ENCODE measurements at places on chromosomes 16 and 17.

GRCh38 chr17:28735242-28735722, 6.7 kb downstream of the NEK8 start:
- no peak for DNase-seq

DNA sequence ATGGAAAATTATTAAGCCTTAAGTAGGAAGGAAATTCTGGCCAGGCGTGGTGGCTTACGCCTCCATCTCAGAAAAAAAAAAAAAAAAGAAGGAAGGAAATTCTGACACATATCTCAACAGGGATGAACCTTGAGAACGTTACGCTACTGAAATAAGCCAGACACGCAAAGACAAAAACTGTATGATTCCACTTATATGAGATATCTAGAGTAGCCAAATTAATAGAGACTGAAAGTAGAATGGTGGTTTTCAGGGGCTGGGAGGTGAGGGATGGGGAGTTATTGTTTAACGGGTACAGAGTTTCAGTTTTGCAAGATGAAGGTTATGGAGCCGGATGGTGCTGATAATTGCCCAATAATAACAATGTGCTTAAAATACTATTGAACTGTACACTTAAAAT, 16.2 kb upstream of the HNF1B start:
- no peak for DNase-seq

- peak; percentile 5 for DNase-seq
Measured at GRCh38 chr17:17321356-17322025, 18.3 kb downstream of the NT5M start.

GRCh38 chr16:85437166-85438052, 175.7 kb upstream of the GSE1 start:
- no peak for DNase-seq

- DNase-seq: no peak
Measured at GRCh38 chr17:39754958-39755553, 17.3 kb downstream of the GRB7 start.

DNA sequence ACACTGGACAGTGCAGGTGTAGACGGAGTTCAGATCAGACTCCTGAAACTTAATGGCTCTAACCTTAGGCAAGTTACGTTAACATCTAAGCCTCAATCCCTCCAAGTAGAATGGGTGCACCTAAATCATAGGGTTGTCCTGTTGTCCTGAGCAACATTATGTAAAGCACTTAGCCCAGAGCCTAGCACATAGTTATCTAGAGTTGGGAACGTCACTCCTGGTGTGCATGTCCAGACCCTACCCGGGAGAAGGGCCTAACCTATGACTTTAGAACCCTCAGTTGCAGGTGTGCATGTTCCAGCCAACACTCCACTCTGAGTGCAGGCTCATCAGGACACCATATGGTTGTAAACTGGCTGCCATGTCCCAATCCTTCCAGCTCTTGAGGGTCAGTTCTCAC, 26.0 kb downstream of the LIG3 start:
- DNase-seq: no peak

DNA sequence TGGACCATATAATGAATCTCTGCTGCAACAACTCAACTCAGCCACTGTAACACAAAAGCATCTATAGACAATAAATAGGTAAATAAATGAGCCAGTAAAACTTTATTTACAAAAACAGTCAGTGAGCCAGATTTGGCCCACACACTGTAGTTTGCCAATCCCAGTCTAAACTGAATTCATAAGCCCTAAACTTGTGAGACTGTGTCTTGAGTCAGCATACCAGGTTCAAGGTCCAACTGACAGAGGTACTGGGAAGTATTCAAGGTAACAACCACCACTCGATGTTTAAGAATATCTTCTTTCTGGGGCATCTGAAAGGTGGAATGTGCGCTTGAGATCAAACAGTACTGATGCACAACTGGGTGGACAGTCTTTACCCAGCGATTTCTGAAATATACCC, 94.2 kb downstream of the HELZ start:
- no peak for DNase-seq

DNA sequence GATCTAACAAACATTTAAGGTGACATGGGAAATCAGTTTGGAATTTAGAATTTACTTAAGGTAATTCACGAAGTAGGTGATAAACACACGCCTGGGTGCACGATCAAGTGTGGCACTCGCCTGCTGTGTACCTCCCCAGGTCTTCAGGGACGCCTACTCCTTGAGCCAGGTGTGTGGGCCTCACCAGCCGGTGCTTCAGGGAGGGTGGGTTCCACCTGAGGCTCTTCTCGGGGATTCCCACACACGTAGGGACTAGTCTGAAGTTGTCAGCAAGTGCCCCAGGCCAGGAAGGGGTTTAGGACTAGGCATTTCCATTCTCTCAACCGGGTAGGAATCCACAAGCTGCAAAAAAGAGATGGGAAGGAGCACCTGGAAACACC, 9.8 kb upstream of the NAT9 start:
- DNase-seq: no peak

- DNase-seq: no peak
Measured at GRCh38 chr16:84532855-84533486, 28.5 kb upstream of the MEAK7 start.

DNA sequence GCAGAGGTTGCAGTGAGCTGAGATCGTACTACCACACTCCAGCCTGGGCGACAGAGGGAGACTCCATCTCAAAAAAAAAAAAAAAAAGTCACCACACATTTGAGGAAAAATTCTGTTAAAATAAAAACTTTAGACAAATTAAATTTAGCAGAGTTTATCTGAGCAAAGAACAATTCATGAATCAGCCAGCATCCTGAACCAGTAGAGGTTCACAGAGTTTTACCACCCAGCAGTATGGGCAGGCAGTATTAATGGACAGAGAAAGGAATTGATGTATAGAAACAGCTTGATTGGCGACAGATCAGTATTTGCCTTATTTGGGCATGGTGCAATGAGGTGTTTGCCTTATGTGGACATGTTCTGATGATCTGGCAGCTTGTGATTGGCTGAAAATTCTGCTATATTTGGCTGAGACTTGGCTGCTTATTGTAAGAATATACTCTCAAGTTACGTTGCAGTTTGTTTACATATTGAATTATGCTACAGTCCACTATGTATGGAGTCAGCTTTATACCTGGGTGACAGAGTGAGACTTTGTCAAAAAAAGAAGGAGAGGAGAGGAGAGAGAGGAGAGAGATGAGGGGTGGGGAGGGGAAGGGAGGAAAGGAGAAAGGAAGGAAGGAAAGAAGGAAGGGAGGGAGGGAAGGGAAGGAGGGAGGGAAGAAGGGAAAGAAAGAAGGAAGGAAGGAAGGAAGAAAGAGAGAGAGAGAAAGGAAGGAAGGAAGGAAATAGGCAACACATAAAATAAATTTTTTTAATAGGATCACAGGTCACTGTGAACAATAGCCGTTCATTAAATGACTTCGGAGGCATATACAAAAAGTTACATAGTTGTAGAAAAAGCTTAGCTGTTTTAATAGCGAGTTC, 14.6 kb downstream of the ABCC3 start:
- DNase-seq: no peak

- DNase-seq: no peak
Measured at GRCh38 chr16:4094127-4094773, 22.0 kb downstream of the ADCY9 start.

- no peak for DNase-seq
Measured at GRCh38 chr17:45857977-45858708, 13.5 kb downstream of the SPPL2C start.

DNA sequence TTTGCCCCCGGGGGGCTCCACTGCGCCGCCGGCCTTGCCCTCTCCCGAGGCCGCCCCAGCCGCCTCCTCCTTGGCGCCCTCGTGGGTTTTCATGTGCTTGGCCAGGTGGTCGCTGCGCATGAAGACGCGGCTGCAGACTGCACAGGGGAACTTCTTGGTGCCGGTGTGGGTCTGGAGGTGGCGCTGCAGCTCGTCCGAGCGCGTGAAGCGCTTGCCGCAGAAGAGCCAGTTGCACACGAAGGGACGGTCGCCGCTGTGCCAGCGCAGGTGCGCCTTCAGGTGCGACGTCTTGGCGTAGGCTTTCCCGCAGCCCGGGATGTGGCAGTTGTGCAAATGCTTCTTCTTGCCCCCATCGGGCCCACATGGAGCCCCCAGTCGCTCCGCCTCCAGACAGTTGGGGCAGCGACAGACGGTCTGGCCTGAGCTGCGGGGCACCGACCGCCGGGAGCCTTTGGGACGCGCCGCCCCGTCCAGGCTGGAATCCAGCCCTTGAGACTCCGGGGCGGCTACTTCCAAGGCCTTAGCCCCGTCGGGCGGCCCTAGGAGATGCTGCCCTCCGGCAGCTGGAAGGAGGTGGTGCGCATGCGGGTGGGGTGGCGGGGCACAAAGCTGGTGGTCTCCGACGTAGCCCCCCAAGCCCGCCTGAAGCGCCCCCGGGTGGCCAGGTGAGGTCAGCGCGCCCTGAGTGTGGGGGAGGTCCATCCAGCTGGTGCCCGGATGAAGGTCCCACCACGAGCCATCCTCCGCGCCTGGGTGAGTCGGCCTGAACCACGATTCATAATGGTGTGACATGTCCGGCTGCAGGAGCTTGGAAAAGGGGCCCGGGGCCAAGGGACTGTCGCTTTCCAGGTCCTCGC, 3.4 kb downstream of the SP6 start:
- no peak for DNase-seq

DNA sequence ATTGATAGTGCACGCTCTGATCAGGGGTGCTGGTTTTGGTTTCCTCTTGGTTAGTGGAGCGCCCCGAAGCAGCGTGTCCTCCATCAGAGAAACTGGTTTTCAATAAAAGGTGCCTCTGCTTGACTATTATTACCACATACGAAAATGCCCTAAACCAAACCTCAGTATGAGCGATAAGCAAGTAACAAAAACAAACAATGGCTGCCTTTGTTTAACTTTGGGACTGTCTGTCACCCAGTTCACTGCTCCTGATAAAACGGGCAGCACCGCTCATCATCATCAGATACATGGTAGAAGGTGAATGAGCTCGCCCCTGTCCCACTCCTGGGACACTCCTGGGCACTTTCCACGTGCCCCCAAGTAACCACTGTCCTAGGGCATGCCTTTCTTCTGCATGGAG, 24.0 kb downstream of the DUSP14 start:
- no peak for DNase-seq

- peak; percentile 96 for DNase-seq
Measured at GRCh38 chr17:4908711-4909496, 6.0 kb upstream of the CHRNE start.

- DNase-seq: no peak
Measured at GRCh38 chr16:15676506-15676905, 26.5 kb downstream of the NDE1 start.

- DNase-seq: no peak
Measured at GRCh38 chr17:62657145-62657665, 29.7 kb downstream of the MRC2 start.

DNA sequence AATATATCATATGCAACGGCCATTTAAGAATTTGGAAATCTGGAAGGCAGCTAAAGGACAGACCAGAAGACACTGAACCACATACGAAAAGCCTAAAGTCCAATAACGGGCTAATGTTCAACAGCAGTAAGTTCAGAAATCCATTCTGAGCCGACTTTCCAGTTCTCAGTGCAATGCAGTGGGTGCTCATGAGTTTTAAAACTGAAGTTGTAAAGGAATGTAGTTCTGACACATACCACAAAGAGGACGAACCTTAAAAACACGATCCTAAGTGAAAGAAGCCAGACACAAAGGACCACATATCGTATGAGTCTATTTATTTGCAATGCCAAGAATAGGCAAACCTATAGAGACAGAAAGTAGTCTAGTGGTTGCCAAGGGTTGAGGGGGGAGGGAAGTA, 278.3 kb upstream of the ZFHX3 start:
- DNase-seq: no peak

DNA sequence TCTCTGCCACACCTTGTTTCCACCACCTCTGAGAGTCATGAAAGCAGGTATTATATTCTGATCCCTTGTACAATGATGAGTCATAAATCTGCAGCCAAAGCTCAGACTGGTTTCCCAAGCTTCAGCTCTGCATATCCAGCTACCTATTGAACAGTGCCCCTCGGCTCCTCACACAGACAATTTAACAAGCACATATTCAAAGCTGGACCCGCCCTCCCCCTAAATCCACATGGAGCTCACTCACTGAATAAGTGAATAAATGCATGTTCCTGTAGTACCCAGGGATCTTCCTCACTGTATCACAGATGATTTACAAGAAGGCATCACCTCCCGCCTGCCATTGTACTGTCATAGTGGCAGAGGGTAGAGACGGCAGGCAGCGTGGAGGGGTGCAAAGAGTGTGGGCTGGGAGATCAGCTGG, 516.4 kb downstream of the GRIN2A start:
- DNase-seq: no peak

- no peak for DNase-seq
Measured at GRCh38 chr16:50967827-50968612, 183.1 kb downstream of the SALL1 start.

DNA sequence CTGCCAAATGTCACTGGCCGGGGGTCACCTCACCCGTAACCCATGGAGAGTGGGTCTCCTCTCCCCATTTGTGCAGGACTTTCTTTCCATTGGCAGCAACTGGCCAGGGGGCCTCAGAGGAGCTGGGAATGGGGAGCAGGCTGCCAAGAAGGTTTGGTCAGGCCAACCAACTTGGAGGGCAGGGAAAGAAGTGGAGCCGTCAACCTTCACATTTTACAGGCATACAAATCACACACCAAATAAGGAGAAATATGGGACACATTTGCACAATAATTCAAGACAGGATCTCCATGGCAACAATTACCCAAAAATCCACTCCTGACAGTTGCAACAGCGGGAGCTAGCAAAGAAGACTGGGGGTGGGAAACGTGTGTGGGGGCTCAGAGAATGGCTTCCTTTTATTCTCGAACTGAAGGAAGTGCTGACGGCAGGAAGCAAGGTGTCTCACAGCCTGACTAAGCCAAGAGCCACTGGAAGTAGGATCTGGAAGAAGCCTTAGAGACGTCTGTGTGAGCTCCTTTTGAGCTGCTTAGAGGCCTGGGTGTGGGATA, 20.9 kb downstream of the RPRML start:
- no peak for DNase-seq

GRCh38 chr17:19718041-19718612, 1.7 kb upstream of the SLC47A2 start:
- no peak for DNase-seq

DNA sequence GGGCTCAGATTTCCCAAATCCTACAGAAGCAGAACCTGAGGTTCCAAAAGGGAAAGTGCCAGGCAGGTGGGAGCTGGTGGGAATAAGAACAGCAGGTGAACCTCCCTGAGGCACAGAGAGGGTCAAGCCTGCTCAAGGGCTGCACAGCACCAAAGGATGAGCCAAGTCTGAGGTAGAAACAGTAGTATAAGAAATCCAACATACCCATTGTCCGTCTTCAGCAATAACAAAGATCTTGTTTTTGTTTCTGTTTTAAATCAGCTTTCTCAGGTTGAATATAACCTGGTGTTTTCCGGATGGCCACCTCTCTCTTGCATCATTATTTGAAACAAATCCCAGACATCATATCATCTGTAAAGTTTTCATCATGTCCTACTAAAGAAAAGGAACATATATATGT, 10.6 kb upstream of the CES3 start:
- no peak for DNase-seq

DNA sequence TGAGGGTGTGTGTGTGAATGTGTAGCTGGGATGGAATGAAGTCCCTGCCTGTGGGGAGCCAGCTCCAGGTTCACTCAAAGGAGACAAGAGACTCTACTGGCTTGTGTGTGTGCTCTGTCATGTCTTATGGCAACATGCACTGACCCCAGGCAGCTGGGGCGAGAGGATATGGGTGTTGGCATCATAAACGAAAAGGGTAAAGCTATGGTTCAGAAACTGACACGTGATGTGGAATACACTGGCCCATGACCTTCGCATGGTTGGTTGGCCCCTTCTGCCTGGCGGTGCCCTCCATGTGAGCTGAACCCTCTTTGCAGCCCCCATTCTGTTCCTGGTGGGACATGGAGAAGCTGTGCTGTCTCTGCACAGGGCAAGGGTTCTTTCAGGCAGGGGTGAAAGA, 21.9 kb downstream of the ZNF750 start:
- DNase-seq: no peak
